ENCODE measurements at places on chromosomes 6 and 20.

DNA sequence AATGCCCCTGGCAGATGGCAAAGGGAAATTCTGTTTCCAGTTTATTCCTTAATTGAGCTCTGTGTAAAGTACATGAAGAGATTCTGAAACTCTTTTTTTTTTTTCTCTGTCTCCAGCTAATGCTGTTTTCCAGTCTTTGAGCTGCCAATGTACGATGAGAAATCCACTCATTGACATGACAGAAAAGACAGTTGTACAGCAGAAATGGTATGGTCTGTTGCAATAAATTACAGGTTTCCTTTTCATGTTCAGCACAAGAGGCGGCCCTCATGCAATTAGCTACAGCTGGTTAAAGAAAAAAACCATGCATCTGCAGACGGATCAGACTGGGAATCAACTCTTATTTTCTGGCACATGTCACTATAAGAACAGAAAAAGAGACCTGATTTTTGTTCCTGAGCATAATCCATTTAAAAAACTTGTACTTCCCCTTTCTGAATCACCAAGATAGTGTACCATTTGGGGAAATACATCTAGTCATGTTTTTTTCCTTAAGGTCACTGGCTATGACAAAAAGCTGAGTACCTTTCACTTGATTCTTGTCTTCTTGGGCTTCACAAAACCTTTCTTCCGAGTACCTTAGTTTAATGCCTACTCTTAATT lies 289.8 kb upstream of the PREP start:
- no peak for DNase-seq

DNA sequence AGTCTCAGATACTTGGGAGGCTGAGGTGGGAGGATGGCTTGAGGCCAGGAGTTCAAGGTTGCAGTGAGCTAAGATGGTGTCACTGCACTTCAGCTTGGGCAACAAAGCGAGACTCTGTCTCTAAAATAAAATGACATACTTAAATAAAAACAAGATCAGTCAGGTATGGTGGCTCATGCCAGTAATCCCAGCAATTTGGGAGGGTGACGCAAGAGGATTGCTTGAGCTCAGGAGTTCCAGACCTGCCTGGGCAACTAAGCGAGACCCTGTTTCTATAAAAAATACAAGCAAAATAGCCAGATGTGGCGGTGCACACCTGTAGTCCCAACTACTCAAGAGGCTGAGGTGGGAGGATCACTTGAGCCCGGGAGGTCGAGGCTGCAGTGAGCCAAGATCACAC lies 149.6 kb downstream of the ZFP64 start:
- no peak for DNase-seq

- no peak for DNase-seq
Measured at GRCh38 chr6:51199733-51200260, 381.1 kb downstream of the TFAP2B start.

DNA sequence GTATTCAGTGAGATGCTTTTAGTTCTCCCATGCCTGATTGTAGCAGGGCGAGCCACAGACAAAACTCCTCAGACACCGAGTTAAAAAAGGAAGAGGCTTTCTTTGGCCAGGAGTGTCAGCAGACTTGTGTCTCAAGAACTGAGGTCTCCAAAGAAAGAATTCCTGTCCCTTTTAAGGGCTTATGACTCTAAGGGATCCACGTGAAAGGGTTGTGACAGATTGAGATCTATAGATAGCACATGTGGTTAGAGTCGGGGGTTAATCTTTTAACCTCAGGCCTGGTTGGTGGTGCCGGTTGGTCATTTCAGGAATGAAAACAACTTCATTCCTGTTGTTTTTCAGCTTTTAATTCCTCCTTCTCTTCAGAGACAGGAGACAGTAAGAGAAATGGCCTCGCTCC lies 168.8 kb upstream of the GRIK2 start:
- DNase-seq: no peak

- no peak for DNase-seq
Measured at GRCh38 chr20:63124092-63124781, 91.7 kb downstream of the YTHDF1 start.

- no peak for DNase-seq
Measured at GRCh38 chr20:59223182-59223601, 59.6 kb downstream of the ZNF831 start.

- peak; percentile 41 for DNase-seq
Measured at GRCh38 chr20:17525650-17526049, 5.5 kb downstream of the BFSP1 start.

DNA sequence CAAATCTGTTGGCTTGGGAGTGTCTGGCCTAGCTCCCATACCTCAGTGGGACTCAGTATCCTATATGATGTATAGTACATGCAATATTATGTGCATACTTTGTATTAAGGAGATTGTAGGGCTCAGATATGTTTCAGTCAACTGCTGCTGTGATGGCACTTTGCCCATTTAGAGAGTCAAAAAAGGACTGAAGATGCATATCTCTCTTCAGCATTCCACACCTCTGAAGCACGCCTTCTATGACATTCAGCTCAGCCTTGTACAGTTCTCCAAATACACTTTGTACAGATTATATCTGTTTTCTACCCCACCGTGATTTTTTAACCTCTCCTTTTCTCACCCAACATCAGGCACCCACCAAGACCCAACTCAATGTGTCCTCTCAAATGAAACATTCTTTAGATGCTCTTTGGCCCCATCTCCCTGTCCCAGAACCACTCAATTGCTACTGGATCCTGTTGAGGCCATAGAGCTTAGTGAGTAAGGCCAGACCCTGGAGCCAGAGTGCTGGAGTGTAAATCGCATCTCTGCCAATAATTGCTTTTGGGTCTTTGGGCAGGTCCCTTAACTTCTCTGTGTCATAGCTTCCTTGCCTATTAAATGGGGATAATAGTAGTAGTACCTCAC lies 15.6 kb downstream of the ENPP1 start:
- no peak for DNase-seq

DNA sequence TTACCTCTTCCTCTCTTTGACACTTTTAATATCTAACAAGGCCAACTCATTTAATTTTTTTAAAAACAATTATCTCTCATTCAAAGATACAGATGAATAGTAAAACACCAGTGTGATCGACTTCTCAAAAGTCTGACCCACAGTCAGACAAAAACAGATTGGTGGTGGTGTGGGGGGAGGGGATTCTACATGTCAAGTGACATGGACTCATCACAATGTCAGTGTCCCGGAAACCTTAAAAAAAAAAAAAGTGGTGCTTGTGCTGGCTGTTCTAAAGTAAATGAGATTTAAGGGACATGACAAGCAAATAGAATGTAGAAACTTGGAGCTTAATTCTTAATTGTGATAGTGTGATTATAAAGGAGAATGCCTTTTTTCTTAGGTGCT lies 16.3 kb upstream of the RFPL4B start:
- DNase-seq: no peak
